CD8-positive, alpha-beta memory T cell (primary cell): ENCODE measurements at places on chromosomes 12 and 14.

DNA sequence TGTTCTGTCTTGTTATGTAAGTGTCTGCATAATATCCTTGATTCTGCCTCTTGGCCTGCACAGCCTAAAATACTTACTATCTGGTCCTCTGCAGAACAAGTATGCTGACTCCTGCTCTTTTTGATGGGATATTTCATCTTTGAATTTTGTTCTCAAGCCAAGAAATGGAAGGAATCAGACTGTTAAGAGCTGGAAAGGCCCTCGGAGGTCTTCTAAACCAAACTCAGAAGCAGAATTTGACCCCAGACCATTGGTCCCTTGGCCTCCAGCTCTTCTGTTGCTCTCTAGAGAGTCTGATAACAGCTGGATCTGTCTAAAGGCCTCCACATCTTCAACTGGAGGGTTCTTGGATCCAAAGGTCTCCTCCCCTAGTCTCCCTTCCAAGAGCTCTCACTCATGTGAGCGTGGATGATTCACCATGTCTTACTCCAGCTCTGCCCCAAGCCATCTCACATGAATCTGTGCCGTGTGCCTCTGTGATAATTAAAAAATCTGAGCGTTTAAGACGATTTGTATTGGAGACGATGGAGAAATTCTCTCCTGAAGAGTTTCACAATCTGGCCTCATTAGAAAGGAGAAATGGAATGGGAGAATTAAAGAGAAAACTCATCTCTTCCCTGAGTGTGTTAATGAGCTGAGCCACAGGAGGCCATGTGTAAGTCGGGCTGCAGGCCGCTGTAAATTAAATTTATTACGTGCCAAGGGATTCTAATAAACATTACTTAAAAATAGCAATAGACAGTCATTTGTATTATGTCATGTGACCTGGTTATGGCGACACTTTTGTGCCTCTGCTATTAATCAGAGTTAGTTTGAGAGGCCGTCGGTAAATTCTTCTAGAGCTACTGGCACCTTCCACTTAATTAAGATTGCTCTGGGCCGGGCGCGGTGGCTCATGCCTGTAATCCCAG lies 15.4 kb upstream of the PRIMA1 start:
- DNase-seq = no peak

- DNase-seq = no peak
Measured at GRCh38 chr14:72254202-72254936, 322.1 kb downstream of the RGS6 start.

DNA sequence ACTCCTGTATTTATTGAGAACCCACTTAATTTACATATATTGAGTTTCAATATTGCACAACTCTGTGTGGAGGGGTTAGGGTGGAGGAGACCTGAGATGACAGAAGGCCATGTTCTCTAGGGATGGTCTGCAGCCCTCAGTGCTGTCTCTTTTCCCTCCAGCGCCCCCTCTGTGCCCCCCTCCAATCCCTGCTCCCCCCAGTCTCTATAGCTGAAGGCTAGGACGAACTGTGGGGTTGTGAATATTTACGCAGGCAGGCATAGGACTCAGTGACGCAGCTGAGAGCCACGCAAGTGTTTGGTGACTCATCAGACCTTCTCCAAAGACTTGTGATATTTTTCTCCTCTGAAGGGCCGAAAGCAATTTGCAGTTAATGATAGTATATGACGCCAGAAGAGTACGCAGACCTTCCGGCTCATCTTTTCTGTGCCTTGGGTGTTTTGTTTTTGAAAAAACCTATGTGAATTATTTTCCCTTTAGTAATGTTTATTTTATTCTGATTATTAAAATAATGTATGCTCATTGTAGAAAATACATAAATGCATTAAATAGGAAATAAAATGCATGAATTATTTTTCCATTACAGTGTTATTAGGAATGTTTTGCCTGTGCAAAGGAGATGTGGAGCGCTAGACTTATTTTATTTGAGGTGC lies 85.3 kb downstream of the SLC25A47 start:
- DNase-seq = no peak

DNA sequence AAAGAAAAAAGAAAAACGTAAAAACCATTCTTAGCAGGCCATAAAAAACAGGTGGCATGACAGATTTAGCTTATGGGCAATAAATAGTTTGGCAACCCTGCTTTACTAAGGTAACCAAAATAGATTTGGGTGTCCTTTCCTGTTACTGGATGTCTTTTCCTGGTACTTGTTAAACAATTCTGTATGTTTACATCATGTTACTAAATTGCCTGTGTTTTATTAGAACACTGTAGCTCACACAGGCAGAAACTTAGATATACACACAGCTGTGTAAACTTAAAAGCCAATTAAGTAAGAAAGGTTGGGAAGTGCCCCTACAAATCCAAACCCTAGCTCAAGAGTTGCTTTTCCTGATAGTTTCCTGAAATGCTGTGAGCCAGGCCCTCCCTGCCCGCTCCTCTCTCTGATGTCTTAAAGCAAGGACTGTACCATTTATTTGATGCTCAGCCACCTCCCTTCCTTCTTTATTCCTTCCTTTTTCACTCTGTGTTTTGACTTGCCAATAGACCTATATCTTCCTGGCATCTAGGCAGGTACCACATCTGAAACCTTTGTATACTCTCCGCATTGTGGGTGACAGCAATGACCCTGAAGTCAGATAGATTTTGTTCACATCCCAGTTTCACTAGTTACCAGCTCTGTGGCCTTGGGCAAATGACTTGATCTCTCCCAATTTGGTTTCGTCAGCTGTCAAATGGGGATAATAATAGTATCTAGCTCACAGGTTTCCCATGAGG lies 3.7 kb upstream of the CAMKK2 start:
- DNase-seq = no peak

- DNase-seq = no peak
Measured at GRCh38 chr14:94649543-94650443, 37.6 kb downstream of the SERPINA3 start.

DNA sequence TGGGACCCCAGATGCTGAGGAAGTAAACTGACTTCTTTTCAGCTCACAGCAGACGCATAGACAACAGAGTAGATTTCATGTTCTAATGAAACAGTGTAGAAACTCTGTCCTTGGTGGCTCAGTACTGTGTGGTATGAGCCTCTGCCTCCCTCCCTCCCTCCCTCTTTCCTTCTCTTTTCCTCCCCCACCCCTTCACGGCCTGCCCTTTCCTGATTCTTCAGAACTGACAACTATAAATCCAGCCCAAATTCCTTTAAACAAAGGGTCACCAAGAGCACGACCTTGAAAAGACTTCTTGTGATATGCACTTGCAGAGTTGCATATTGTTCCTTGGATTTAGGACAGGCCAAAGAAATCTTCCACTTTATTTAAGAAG lies 164.0 kb downstream of the ETV6 start:
- no peak for DNase-seq

DNA sequence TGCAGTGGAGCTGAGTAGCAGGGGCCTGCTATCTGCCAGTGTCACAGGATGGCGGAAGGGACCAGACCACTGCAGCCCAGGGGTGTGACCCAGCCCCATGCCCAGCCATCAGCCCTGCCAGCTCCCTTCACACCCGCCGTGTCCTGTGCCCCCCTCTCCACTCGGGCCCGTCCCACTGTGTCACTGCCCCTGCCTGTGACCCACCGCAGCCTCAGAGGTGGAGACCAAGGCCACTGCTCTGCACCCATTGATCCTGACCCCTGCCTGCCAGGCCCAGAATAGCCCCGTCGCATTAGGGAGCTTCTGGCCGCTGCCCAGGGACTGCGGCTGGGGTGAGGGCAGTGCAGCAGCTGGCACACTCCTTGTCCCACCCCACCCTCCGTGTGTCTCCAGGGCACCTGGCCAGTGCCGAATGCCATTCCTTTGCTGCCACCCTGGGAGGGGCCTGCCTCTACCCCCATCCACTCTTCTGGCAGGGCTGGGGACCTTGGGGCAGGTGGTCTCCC lies 2.1 kb upstream of the CRIP2 start:
- DNase-seq = no peak
